ENCODE measurements at places on chromosomes 16 and 17. TPM values are rescaled to one million over a fixed set of nuclear protein-coding genes. Genes with fewer than 3 reads are reported as not detected.

DNA sequence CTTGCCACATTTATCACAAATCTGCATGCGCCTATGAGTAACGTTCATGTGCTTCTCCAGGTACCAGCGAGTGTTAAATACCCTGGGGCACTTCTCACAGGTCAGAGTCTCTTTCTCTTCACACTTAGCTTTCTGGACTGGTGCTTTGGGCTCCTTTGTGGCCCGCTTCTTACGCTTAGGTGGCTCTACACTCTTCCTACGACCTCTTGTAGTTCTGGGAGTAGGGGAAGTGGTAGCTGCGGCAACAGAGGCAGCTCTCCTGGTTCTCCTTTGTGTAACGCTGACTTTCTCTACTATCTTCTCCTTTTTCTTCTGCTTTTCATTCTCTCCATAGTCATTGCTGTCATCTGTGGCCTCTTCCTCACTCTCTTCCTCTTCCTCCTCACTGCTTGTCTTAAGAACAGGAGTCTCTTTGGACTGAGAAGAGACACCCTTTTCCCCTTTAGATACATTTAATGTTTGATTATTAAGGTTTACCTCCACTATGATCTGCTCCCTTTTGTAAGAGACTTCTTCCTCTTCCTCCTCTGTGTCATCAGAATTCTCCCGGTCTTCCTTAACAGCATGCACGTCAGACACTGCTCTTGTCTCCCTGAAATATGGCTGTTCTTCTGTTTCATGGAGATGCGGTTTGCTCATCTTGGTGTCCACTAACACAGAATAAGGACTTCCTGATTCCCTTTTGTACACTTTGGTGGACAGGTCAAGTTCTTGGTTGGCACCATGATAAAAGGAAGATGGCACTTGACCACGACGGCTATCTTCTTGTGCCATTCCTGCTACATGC lies 45.0 kb downstream of the ZNF652 start:
- DNase-seq, result no peak

ABCA8 gene
- total RNA-seq, result 0.15 TPM

- no peak for DNase-seq
Measured at GRCh38 chr17:63840591-63841349, 1.7 kb downstream of the SMARCD2 start.

GNG13 gene
- total RNA-seq, result not detected

DNA sequence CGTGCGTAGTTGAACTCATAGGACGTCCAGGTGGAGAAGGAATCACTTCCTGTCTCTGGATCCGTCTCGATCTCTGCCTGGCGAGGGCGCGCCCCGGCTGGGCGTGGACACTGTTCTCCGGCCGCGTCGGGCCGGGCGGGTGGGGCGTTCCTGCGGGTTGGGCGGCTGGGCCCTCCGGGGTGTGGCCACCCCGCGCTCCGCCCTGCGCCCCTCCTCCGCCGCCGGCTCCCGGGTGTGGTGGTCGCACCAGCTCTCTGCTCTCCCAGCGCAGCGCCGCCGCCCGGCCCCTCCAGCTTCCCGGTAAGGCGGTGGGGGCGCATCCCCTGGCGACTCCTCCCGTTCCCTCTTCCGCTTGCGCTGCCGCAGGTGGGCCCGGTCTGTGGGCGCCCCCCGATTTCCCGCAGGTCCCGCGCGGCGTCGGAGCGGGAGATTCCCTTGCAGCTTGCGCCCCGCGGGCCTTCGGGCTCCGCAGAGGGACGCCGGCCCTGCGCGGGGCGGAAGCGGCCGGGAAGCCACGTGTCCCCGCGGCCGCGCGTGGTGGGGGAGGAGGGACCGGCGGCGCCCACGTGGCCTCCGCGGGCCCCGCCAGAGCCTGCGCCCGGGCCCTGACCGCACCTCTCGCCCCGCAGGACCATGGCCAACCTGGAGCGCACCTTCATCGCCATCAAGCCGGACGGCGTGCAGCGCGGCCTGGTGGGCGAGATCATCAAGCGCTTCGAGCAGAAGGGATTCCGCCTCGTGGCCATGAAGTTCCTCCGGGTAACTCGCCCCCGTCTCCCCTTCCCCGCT lies at the start of gene NME2:
NME2 (plus strand) TSS at position 214 of the 789 bp plus-strand sequence; CDS start at position 634, 420 bp downstream.
- DNase-seq, result peak; percentile 40

- DNase-seq, result no peak
Measured at GRCh38 chr17:80944326-80944725, 47.3 kb upstream of the CHMP6 start.

DNA sequence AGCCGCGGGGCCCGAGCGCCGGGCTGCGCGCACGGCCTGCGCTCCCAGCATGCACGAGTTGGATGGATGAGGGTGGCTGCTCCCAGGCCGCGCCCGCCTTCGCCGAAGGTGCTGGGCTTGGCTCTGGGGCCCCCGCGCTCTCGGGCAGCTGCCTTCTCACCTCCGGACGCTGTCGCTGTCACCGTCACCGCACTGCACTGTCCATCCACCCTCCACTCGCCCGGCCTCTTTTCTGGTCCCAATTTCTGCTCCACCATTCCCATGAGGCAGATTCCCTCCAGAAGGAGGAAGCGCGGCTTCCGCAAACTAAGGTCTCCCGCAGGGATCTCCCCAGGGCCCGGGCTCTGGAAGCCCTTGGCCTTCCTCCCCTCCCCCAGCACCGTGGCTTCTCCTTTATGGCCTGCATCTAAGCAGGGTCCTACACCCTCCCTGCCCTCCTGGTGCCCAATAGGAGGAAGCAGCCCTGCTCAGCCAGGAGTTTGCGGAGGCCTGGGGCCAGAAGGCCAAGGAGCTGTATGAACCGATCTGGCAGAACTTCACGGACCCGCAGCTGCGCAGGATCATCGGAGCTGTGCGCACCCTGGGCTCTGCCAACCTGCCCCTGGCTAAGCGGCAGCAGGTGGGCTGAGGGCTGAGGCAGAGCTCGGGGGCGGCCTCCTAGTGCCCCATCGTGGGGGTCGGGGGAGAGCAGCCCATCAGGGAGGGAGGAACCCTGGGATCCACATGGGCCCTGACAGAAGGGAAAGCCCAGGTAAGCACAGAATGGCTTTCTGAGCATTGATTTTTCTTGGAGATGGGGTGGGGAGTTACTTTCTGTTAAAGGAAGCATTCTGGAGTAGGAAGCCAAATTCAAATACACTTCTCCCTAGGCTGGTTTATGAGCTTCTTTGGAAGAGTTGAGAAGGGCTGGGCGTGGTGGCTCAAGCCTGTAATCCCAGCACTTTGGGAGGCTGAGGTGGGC lies 899 bp downstream of the ACE start:
- no peak for DNase-seq

DNA sequence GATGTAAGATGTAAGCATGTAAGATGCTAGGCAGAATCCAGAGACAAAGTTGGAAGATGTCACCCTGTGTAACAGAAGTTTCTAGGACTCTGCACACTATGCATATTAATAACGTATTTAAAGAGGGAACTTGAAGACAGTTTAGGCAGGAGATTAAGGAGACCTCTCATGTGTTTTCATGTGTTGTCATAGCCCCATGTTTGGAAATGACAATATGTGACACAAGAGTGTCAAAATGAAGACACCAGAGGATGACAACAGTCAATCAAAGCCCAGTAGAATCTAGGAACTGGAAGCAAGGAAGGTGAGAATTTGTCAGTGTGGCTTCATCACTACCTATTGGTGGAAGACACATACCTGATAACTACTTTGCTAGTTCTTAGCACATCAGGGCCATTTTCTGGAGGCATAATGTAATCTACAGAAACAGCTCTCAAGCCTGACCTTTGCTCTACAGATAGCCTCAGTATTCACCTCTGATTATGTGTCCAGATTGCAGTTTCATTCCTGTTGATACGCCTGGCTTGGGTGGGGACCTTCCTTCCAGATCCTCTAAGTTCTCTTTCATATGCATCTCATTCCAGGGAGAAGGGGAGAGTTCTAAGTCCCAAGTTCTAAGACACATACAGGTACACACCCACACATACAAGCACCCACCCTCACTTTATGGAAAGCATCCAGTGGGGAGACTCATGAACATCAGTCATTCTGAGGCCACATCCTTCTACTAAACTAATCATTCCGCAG lies 26.3 kb downstream of the PMP22 start:
- DNase-seq, result no peak

DNA sequence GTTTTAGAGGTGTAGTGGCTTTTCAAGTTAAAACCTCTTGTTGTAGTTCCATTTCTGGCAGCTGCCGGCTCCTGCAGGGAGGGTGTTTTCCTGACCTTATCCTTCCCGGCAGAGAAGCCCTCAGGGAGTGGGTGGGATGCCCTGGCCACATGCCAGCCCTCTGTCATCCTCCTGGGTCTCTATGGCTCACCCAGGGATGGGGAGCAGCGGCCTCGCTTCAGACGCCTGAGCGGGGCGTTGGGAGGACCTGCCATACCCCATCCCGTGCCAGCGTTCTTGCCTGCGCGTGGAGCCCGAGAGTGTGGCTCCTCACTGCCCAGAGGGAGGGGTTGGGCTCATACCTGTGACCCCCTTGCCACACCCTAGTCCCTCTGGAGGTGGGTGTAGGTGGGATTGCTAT lies 11.9 kb downstream of the KCNJ12 start:
- DNase-seq, result no peak

DNA sequence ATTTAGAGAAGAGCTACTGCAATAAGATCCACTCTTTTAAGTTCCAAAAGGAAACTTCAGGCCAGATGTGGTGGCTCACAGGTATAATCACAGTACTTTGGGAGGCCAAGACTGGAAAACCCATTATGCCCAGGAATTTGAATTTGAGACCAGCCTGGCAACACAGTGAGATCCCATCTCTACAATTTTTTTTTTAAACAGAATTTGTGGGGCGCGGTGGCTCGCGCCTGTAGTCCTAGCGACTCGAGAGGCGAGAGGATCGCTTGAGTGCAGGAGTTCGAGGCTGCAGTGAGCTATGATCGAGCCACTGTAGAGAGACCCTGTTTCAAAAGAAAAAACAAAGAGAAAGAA lies 793 bp downstream of the COG7 start:
- no peak for DNase-seq

FOXJ1 gene
- not detected for total RNA-seq

GRCh38 chr17:78933959-78934568 lies 8.9 kb upstream of the TIMP2 start:
- no peak for DNase-seq

Data from GM12878 (cell line).